Renal pelvis (tissue), 12 donors: ENCODE measurements at places on chromosomes 12 and 14. TPM values are rescaled to one million over a fixed set of nuclear protein-coding genes. Genes with fewer than 3 reads are reported as not detected.

The RAB21 gene
- 62.2 TPM for polyA plus RNA-seq

The RTL1 gene
- polyA plus RNA-seq: not detected

The GLS2 gene
- 2.3 TPM for polyA plus RNA-seq

The ZNF268 gene
- 30.8 TPM for polyA plus RNA-seq
